ENCODE measurements at places on chromosomes 5 and 9. TPM values are rescaled to one million over a fixed set of nuclear protein-coding genes. Genes with fewer than 3 reads are reported as not detected.

MARCOL gene
- not detected for total RNA-seq

ZFP2 gene
- total RNA-seq, result 6.4 TPM

PRXL2C gene
- total RNA-seq, result 43.1 TPM

HRCT1 gene
- total RNA-seq, result 0.45 TPM

EQTN gene
- total RNA-seq, result not detected

HNRNPH1 gene
- total RNA-seq, result 735 TPM

NUTM2F gene
- total RNA-seq, result not detected

C5orf52 gene
- total RNA-seq, result not detected

MRPL22 gene
- total RNA-seq, result 36.6 TPM

CTXN3 gene
- total RNA-seq, result not detected

CDH12 gene
- total RNA-seq, result not detected

MYOT gene
- total RNA-seq, result not detected

RGS3 gene
- 76.2 TPM for total RNA-seq

SECISBP2 gene
- total RNA-seq, result 23.8 TPM

UBE2QL1 gene
- total RNA-seq, result not detected

ZNF483 gene
- 5.7 TPM for total RNA-seq

PAEP gene
- not detected for total RNA-seq

GABBR2 gene
- total RNA-seq, result 0.17 TPM

ASPN gene
- not detected for total RNA-seq

KIAA0825 gene
- 3.3 TPM for total RNA-seq

PCDHA1 gene
- 0.35 TPM for total RNA-seq

All from renal cortical epithelial cell (primary cell).